ENCODE measurements at places on chromosomes 6 and 20.
A peak's percentile ranks its signal among the peaks of the same experiment; 100 is the strongest.

DNA sequence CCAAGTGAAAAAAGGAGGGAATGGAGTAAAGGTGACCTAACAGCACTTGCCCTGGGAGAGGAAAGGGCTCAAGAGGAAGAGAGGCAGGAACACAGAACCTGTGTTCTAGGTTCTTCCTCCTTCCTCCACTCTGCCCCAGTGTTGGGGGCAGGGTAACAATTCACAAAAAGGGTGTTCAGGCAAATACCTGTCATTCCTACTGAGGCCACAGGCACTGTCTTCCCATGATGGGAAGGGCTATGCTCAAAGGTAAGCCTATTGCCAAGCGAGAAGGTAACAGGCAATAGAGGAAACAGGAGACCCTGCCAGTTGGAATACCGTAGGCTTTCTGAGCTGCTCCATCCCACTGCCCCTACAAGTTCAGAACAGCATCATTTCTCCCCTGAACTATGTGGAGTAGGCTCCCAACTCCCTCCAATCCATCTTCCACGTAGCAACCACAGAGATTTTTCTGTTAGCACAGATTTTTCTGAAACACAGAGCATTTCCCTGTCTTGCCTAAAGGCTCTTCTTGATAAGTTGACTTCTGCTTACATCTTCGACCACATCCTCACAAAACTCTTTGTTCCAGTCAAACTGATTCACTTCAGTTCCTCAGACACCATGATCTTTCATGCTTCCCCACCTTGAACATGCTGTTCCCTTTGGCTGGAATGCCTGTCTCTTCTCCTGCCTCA is 2.7 kb downstream of the AGPAT1 start:
- no peak for DNase-seq

GRCh38 chr6:107318100-107318736 is 141.1 kb downstream of the PDSS2 start:
- peak; percentile 43 for DNase-seq

GRCh38 chr20:56322681-56323080 is 36.1 kb upstream of the FAM210B start:
- DNase-seq: no peak

- DNase-seq: peak; percentile 62
Observed at GRCh38 chr6:111837641-111838500, 35.4 kb downstream of the FYN start.

- DNase-seq: no peak
Observed at GRCh38 chr20:33521461-33521860, 31.6 kb downstream of the CBFA2T2 start.

Measured in activated naive CD8-positive, alpha-beta T cell treated with anti-CD3 and anti-CD28 coated beads, Interleukin-2, amount 50 U/mL, for 24 hours (primary cell).